ENCODE measurements at places on chromosomes 6 and 20. TPM values are rescaled to one million over a fixed set of nuclear protein-coding genes. Genes with fewer than 3 reads are reported as not detected.
A peak's percentile ranks its signal among the peaks of the same experiment; 100 is the strongest.

Gene FABP7
- polyA plus RNA-seq: 0.49 TPM

Gene SIRPD
- not detected for polyA plus RNA-seq

GRCh38 chr6:37566111-37566949 is 66.6 kb upstream of the CCDC167 start:
- DNase-seq: no peak

Gene PACRG
- not detected for polyA plus RNA-seq

GRCh38 chr6:44431118-44431725 is 43.7 kb downstream of the CDC5L start:
- peak; percentile 47 for DNase-seq

Gene BEND6
- polyA plus RNA-seq: 0.87 TPM

GRCh38 chr6:28657381-28657768 is 131.7 kb downstream of the GPX5 start:
- peak; percentile 0 for DNase-seq

Gene HLA-DQB2
- polyA plus RNA-seq: not detected

GRCh38 chr20:46058599-46059281 is 29.7 kb downstream of the SLC12A5 start:
- no peak for DNase-seq

DNA sequence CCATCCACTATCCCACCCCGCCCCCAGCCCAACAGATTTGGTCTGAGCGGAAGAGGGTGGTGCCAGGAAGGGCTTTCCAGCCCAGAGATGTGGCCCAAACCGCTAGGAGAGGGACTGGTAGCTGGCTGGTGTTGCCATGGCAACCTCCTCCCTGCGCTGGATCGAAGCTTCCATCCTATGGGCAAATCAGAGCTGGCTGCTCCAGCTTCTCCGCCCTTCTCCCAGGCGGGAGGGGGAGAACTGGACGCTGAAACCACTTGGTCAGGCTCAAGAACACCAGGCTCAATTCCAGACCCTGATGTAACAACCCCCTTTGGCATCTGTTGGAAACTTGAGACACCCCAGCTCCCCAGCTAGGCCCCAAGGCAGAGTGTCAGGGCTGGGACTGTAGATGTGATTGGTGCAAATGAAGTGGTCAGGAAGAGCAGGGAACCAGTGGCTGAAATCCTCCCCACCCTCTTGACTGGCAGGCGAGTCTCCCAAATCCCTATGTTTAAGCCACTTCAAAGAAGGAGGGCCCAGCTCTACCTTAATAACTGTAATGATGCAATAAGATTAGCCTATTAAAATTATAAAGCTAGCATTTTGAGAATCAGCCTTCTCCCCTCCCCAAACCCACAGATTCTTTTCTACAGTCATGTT is 4.2 kb downstream of the RIMS4 start:
- DNase-seq: no peak

DNA sequence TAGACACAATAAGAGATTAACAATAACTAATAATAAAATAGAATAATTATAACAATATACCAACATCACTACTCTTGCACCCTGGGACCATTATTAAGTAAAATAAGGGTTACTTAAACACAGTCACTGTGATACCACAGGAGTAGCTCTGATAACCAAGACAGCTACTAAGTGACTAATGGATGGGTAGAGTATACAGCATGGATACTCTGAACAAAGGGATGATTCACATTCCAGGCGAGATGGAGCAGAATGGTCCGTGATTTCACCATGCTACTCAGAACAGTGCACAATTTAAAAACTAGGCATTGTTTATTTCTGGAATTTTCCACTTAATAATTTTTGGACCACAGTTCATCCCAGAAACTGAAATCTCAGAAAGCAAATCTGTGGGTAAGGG is 80.0 kb upstream of the FUT9 start:
- DNase-seq: peak; percentile 2

DNA sequence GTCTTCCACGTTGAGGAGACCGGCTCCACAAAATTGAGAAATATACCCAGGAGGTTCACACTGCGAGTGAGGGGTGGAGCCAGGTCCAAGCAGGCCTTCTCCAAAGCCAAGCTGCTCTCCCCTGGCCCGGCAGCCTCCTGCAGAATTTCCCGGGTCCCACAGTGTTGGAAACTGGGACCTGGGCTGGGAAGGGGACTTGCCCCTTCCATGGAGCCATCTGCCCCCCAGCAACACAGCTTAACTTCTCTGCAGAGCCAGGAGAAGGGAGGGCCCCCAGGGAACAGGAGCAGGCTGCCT is 35.4 kb downstream of the MDFI start:
- DNase-seq: no peak

GRCh38 chr6:119128252-119128912 is 49.9 kb upstream of the FAM184A start:
- no peak for DNase-seq

- DNase-seq: no peak
Measured at GRCh38 chr6:37848371-37848770, 28.8 kb downstream of the ZFAND3 start.

- DNase-seq: peak; percentile 34
Measured at GRCh38 chr20:23009636-23010035, 25.5 kb upstream of the SSTR4 start.

- DNase-seq: no peak
Measured at GRCh38 chr6:56199956-56200355, 47.4 kb downstream of the COL21A1 start.

GRCh38 chr20:33917831-33918525 is 75.7 kb upstream of the RALY start:
- no peak for DNase-seq

DNA sequence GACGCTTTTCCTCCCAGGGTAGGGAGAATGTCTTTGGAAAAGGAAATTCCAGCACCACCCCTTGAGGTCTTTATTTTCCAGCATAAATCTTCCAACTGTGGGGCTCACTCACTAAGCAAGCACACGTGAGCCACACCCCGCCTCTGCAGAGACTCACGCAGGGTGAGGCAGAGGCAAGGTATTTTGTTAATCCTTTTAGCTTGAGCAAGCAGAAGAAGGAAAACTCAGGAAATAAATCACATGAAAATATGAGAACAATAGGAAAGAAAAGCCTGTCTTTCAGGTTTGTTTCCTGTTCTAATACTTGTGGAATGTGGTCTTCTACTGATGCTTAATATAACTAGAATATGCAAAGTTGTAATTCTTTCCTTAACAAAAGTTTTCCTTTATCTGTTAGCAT is 4.1 kb upstream of the PHACTR2 start:
- DNase-seq: peak; percentile 95

DNA sequence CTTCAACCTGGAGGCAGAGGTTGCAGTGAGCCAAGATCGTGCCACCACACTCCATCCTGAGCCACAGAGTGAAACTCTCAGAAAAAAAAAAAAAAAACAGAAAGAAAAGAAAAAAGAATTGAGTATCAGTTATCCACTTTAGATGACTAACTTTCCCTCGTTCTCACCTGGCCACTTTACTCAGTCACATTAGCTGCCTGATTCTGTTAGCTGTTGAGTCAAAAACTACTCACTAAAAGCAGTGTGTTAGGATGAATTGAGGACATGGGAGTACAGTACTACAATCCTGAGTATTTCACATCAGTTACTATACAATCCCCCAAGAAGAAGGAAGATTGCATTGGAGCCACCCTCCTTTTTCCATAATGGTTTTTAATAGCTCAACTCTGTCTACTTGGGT is 114.6 kb downstream of the ADAT2 start:
- peak; percentile 56 for DNase-seq

DNA sequence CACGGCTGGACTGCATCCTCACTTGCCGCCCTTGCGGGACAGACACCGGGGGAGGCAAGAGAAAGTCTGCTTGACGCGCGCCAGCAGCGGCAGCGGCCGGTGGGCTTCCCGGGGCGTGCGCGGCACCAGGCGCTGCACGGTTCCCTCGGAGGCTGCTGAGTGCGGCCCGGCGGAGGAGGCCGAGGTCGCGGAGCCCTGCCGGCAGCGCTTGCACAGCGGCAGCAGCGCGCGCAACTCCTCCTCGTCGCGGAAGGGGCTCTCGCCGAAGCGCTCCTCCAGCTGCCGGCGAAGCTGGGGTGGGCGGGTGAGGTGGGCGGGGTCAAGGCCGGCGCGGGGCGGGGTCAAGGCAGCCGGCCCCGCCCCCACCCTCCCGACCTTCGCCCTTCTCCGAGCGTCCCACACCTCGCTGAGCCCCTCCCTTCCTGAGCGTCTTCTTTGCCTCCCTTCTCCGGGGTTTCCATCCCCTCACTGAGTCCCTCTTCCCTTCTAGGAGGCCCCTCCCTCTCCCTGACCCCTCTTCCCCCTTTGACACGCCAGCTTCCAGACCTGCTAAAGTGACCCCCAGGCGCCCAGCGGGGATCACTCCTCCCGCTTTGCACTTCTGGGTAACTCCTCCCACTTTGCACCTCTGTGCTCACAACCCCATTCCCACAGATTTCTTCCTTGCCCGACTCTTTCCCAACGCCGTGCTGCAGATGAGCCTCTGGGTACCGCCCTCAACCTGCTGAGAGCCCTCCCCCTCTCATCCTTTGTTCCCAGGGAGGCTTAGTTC is 8.8 kb downstream of the DUSP15 start:
- no peak for DNase-seq

Gene SLC22A16
- 0.09 TPM for polyA plus RNA-seq

- DNase-seq: no peak
Measured at GRCh38 chr6:146149770-146150169, 120.9 kb downstream of the GRM1 start.

DNA sequence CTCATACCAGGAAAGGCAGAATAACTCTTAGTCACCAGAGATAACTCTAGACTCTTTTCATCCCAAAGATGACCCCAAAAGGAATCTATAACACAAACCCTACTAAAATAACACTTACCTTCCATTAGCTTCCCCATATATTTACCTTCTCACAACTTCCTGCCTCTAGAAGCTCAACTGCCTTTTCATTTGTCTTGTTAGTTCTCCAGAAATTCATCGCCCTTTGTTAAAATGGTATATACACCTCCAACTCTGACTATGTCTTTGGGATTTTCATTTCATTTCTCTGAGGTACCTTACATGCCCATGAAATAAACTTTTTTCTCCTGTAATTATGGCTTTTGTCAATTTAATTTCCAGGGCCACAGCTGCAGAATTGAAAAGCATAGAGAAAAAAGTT is 33.5 kb downstream of the GCM1 start:
- DNase-seq: no peak

Gene SSTR4
- not detected for polyA plus RNA-seq

Gene LBP
- polyA plus RNA-seq: not detected

DNA sequence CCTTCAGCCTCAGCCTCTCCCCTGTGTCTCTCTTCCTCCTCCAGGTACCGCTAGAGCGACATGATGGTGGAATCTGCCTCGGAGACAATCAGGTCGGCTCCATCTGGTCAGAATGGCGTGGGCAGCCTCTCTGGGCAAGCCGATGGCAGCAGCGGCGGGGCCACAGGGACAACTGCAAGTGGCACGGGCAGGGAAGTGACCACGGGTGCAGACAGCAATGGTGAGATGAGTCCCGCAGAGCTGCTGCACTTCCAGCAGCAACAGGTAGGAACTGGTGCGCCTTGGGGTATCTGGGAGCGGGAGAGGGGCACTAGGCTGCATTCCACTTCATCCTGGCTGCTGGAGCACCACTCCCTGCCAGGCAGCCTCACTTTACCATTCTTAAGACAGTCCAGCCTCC is 19.5 kb downstream of the FOXP4 start:
- no peak for DNase-seq

Gene COL11A2
- 0.13 TPM for polyA plus RNA-seq

Gene PDE10A
- polyA plus RNA-seq: not detected

- DNase-seq: no peak
Measured at GRCh38 chr6:159853754-159854153, 37.0 kb upstream of the MAS1 start.

Gene ARFGEF2
- 2.5 TPM for polyA plus RNA-seq
